Brain pericyte (primary cell): ENCODE measurements at places on chromosomes 5 and 9.

DNA sequence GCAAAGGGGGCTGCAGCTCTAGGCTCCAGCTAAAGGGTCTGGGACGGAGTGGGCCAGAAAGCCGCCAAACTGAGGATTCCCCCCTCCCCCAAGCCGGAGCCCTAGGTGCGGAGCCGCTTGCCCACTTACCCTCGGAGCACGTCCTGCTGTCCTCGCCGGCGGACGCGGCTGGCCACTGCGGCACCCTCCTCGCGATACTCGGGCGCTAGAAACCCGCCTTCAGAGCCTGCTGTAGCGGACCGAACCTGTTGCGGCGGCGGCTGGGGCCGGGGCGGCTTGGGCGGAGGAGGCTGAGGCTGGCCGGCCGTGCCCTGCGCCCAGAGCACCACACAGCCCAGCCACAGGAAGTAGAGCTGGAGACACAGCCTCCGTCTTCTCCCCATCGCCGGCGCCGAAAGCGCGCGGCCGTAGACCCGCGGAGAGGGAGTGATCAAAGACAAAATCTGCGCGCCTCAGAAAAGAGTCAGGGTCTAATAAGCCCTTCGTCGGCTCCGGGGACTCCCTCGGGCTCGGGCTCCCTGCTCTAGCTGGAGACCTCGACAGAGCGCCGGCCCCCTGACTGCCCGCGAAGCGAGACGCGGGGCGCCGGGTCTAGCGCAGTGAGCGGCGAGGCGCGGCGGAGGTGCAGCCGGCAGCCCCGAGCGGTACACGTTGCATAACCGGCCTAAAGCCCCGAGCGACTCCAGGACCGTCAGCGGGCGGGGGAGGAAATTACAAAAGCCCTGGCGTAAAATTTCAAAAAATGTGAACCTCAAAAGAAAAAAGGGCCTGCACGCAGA lies 635 bp downstream of the FBN2 start:
- DNase-seq = no peak

DNA sequence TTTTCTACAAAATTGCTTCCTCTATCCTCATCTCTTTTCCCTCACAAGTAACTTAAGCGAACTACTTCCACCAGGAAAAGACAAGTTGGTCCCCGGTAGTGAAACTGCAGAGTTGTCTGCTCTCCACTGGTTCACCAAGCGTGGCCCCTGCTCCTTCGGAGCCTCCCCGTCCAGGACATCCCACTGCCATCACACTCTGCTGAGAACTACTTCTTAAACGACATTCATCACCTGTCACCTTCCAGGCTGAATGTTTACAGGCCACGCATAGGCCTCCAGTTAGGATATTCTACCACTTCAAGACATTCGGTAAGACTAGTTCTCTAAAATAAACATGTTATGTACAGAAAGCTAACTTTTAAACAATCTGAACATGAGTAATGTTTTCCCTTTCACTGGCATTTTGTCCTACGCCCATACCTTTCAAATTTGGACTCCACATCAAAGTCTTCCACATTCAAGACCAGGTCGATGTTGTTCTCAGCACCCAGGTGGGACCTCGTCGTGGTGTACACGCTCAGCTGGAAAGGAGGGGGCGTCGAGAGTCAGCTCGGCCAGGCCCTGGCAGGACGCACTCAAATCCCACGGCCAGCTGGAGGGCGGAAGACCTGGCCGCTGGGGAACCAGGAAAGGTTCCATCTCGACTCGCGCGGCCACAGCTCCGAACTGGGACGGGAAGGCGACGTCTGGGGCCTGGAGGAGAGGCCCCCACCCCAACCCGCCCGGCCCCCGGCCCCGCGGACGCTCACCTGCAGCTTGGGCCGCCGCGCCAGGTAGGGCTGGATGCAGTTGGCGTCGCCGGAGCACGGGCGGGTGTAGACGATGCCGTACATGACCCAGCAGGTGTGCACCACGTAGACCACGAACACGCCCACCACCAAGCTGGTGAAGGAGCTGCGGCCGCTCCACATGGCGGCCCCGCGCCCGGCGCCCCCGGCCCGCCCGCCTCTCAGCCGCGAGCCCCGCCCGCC lies 683 bp downstream of the CLPTM1L start:
- DNase-seq = no peak

GRCh38 chr5:170633235-170634081 lies 129.6 kb downstream of the KCNIP1 start:
- peak; percentile 31 for DNase-seq

DNA sequence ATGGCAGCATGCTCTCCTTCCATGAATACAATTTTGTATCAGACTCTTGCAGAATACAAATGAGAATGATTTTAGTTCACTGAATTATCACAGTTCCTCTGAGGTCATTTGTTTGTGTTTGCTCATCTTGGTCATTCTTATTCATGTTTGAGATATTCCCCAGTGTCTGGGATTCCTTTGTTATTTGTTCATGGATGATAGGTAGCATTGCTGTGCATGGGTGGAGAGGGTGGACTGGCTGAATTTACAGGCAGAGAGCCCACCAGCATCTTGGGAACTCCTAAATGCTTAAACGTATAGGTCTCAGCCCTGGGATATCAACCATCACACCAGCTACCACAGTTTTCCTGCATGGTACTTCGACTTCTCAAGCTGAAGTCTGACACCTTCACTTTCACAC lies 459.8 kb downstream of the CCDC171 start:
- DNase-seq = no peak

- DNase-seq = no peak
Measured at GRCh38 chr5:168468836-168469235, 17.4 kb upstream of the RARS1 start.

DNA sequence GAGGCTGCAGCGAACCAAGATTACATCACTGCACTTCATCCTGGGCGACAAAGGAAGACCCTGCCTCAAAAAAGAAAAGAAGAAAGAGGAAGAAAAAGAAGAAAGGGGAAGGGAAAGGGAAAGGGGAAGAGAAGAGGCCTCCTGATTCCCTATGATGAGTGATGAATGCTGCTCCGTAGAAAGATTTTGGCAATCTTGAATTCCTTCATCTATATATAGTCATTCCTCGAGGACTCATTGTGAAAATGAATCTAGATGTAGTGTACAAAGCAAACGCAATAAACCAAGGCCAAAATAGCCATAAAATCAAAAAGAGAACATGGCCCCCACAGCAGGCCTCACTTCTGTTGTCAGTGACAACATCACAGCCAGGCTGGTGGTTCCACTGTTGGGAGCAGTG lies 218.0 kb downstream of the DCP2 start:
- DNase-seq = no peak

DNA sequence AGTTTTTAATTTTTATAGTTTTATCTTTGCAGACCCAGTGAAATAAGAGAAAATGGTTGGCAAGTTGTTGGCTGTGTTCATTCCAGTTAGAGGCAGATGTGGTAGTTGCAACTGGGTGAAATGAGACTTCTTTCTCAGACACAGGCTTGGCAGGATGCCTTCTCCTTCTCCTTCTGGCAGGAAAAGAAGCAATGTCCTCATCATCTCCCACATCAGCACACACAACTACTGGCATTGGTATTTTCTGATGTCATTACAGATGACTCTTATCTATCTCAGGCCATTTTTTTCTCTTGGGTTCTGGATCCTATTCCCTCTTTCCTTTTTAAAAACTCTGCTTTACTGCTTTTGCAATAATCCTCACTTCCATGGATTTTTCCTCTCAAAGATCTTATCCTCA lies 103.3 kb upstream of the EDIL3 start:
- no peak for DNase-seq

GRCh38 chr9:3385871-3386270 lies 139.9 kb downstream of the RFX3 start:
- no peak for DNase-seq

DNA sequence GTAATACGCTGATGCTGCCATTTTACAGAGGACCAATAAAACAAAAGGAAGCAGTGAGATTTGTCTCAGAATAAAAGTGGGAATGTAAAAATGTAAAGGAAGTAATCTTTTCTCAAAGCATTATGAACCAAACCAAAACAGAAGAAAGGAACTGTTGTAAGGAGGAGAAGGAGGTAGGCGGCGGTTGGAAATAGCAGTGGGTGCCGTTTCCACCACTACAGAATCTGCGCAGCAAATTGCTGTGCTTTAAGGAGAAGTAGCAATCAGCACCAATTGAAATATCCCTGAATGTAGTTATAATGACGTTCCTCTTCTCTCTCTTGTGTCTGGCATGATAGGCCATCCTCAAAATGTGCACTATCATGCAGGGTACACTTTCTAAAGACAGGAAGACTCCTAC lies 455.1 kb upstream of the TLE4 start:
- no peak for DNase-seq

DNA sequence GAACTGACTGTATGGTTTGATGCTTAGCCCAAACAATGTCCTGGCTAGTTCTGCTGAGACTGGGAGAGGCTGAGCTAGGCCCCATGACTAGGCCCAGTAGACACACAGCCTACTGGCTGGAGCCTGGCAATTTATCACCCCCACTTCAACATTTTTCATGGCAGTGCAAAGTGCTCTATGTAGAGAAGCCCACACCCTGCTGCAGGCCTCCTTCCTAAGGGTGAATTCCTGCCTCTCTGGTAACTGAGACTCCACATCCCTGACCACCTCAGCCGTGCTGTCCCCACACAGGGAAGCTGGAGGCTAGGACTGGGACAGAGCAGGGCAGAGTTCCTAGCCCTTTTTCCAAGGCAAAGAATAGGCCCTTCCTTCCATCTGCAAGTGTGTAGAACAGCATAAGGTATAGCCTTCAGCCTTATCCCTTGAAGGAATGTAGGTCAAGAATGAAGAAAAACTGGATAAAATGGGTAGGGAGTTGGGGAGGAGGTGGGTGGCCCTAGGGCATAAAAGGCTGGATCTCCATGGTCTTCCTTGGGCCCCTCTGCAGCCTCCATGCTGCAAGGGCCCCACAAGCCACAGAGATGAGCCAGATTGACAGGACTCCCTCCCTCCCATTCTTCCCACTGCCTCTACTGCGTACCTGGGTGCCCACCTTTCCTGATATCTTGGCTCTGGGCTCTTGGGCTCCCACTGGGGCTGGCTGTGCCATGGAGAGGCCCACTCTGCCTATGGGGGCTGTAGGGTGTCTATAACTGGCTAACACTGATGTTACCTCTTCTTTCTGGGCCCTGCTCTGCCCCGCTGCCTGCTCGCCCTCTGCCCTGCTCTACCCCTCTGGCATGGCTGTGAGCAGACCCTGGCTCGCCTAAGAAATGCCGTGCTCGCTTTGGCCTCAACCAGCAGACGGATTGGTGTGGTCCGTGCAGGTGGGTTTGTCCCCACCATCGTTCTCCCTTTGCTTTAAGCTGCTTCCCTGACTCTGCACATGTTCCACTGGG lies 29.8 kb downstream of the TCF7 start:
- DNase-seq = no peak

DNA sequence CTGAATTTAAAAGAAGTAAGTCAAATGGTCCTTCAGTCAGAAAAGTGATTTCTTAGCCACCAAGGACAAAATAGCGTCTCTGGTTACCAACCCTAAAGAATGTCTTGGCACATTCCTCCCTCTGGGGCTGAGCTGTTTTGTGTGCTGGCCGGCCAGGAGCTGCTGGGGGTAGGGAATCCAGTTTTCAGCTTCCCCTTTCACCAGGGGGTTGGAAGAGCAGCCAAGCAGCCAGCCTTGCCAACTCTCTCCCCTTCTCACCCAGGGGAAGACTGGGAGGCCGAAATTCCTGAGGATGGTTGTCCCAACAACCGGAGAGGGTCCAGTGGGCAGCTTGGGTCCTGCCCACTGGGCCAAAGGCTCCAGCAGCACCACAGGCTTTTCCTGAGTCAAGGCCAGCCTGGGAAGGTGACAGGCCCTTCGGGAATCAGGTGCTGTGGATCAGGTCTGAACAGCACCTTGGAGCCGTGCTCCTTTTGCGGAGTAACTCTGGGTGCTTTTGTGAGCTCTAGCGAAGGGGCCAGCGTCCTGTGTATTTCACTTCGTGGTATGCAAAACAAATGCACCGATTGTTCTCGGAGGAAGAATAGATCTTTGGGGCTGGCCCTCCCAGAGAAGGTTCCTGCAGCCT lies 4.2 kb downstream of the WWC1 start:
- DNase-seq = no peak

DNA sequence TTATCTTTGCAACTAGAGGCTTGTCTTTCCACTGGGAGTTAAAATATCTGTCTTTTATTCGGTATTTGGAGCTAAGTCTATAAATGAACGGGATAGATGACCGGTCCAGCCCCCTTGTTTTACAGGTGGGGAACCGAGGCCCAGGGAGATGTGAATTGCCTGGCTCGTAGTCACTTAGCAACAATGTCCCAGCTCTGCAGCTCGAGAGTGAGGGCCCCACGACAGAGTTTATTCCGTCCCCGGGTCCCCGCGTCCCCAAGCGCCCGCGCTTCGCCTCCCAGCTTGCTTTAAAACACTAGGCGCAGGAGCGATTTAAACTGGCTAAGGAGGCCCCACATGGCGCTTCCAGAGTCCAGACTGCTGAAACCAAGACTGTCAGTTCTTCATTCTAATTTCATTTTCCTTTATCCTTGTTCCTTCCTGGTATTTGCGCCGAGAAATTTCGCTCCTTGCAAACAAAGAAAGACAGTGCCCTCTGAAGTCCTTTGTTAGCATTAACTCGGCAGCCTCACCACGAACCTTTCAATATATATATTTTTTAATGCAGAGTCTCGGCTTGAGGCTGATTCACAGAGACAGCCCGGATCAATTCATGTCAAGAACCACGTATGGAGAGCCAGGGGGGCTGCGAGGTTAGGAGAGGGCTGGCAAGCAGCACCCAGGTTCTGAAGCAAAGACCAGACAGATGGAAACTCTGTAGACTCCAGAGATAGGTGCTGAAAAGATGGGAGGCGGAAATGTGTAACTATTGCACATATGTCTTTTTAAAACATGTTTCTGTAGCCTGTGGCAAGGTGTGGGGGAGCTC lies 1.4 kb upstream of the ENC1 start:
- no peak for DNase-seq

- no peak for DNase-seq
Measured at GRCh38 chr5:14995229-14995628, 123.7 kb upstream of the ANKH start.

DNA sequence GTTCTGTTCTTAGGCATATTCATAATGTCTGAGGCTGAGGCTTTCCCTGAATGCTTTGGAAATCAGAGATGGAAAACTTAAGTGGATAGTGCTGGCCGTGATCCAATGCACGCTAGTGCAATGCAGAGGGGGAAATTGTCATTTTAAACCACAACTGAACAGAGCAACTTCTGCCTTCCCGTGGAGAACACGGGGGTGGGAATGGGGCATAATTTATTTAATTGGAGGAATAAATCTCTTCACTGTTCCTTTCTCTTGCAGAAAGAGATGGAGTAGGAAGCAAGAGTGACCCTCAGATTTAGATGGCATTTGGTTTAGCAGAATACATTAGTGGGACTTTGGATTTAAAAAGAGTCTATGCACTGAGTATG lies 22.9 kb upstream of the NREP start:
- DNase-seq = no peak

DNA sequence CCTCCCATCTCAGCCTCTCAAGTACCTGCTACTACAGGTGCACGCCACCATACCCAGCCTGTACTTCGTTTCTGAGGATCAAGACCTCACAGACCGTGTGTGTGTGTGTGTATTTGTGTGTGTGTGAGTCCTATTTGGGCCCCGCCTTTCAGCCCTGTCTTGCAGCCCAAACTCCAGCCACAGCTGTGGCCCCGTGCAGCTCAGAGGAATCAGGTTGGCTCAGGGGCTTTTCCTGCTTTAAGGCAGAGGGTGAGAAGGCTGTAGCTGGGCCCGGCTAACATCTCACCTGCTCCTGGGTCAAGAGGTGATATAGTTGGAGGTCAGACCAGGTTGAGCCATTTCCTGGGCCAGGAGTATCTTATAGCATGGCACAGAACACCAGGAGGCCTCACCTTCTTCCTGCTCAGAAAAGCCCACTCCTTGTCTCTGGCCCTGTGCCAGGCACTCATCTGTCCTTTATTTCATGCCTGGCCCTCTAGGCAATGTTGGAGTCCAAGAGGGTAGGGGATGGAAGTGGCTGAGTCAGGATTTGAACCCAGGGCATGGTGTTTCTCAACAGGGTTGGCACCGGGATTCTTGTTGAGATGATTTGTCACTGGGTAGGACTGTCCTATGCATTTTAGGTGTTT lies 1.6 kb upstream of the PHYKPL start:
- DNase-seq = no peak
